ENCODE measurements at places on chromosomes 4 and X. TPM values are rescaled to one million over a fixed set of nuclear protein-coding genes. Genes with fewer than 3 reads are reported as not detected.

The ETDC gene
- not detected for total RNA-seq

The FREM3 gene
- not detected for total RNA-seq

The AFP gene
- total RNA-seq: 1.9 TPM

The TMEM192 gene
- 8.3 TPM for total RNA-seq

The N4BP2 gene
- total RNA-seq: 3.7 TPM

The ARHGEF6 gene
- 0.18 TPM for total RNA-seq

The CSAG2 gene
- not detected for total RNA-seq

The MAML3 gene
- 9.5 TPM for total RNA-seq

The PAGE3 gene
- not detected for total RNA-seq

The SLC34A2 gene
- total RNA-seq: 0.03 TPM

The MGAT4D gene
- not detected for total RNA-seq

The BCOR gene
- 22.4 TPM for total RNA-seq

The ADH6 gene
- 0.05 TPM for total RNA-seq

The LGI2 gene
- 0.43 TPM for total RNA-seq

The HUWE1 gene
- 78.4 TPM for total RNA-seq

The CT83 gene
- not detected for total RNA-seq

The HERC5 gene
- 5.2 TPM for total RNA-seq

The PNPLA4 gene
- 14.0 TPM for total RNA-seq

The GPR50 gene
- total RNA-seq: 0.19 TPM

The CENPVL1 gene
- total RNA-seq: not detected

The FRYL gene
- total RNA-seq: 16.6 TPM

The TCEAL7 gene
- total RNA-seq: not detected

The TMPRSS11D gene
- not detected for total RNA-seq

The MAOA gene
- 0.49 TPM for total RNA-seq

The HTRA3 gene
- total RNA-seq: 15.7 TPM

The MAGEB17 gene
- total RNA-seq: not detected

The MXRA5 gene
- not detected for total RNA-seq

The EXOC1L gene
- not detected for total RNA-seq

The GALNT7 gene
- total RNA-seq: 29.5 TPM

The CXXC4 gene
- not detected for total RNA-seq

The CXCL13 gene
- total RNA-seq: not detected

The HSD17B13 gene
- 0.05 TPM for total RNA-seq

The CTAG1B gene
- total RNA-seq: not detected

The PRPS2 gene
- total RNA-seq: 45.7 TPM

The SYTL5 gene
- 0.45 TPM for total RNA-seq

The UCHL1 gene
- total RNA-seq: 906 TPM

The PCDH19 gene
- total RNA-seq: 0.05 TPM

The NAT8L gene
- 13.7 TPM for total RNA-seq

The SNCA gene
- 0.05 TPM for total RNA-seq

The GYPE gene
- total RNA-seq: not detected

The GPR34 gene
- total RNA-seq: 0.11 TPM

Data from A549 treated with DMSO at 1 μM for 4 hours (cell line).